Activated CD4-positive, alpha-beta T cell treated with anti-CD3 and anti-CD28 coated beads for 24 hours (primary cell): ENCODE measurements at places on chromosomes 2 and 18.

GRCh38 chr18:48328473-48329210 lies 80.5 kb downstream of the ZBTB7C start:
- no peak for DNase-seq

DNA sequence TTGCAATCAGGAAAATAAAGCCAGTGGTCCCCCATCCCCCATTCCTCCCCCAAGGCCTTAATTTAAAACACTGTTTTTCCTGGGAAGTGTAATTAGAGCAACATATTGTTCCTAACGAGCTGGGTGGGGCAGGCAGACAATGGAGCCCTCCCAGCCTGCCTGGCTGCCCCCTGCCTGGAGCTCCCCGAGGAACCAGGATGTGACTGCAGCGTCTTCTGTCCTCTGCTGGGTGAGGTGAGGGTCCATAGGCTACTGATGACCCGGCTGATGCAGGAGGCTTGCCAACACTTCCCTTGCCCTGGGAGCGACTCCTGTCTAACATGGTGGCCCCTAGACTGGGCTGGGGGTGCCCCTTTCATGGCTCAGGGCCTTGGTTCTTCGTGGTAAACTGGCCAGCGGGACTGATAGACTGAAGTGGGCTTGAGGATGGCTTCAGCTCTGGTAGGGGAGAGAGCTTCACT lies 152.4 kb downstream of the DYSF start:
- no peak for DNase-seq

DNA sequence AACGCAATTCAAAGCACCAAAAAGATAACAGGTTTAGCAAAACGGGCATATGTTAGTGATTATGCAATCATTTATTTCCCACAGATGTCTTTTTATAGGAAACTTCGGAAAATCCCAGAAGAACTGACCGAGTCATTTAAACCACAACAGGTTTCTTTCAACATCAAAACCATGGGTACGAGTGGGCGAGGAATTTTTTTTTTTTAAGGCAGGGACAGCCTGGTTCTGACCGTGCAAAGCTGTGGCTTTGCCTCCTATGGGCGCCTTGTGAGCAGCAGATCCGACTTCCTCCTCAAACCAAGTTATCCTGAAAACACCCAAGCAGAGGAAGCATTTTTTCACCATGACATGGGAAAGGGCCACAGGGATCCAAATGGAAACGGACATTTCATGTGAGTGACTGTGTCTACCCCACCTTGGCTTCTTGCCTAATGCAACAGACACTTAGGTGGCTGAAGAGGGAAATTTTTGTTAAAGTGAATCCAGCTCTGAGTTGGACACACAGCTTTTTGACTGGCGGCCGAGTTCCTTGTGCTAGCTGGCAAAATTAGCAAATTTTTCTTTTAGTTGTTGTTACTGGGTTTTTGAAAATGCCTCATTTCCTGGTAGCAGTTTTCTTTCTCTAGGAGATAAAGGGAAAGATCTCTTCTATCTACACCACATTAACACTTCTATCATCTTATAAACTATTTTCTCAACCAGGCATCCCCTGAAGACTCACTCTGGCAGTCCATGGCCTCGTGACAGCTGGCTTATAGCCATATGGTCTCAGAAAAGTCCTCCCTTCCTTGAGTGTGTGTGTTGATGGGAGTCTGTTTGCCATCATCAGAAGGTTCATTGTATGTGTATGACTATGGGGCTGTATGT lies 487.4 kb upstream of the ZEB2 start:
- DNase-seq, result no peak

DNA sequence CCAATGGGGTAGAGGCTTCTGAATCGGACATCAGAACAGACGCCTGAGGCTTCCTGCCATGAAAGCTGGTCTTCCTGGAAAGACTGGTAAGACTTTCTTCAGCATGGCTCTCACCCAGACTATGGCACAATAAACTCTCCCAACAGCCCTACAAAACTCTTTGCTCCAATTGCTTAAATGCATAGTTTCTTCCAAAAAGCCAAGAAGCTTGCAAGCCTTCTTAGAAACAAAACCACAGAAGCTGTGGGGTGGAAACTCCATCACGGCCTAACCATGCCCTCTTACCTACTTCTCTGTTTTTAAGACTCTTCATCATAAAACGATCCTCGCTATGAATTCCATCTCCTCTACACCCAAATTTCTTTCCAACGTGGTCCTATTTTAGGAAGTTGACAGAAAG lies 48.2 kb downstream of the PAX8 start:
- no peak for DNase-seq

- no peak for DNase-seq
Measured at GRCh38 chr2:109680523-109681297, 66.5 kb downstream of the SOWAHC start.

DNA sequence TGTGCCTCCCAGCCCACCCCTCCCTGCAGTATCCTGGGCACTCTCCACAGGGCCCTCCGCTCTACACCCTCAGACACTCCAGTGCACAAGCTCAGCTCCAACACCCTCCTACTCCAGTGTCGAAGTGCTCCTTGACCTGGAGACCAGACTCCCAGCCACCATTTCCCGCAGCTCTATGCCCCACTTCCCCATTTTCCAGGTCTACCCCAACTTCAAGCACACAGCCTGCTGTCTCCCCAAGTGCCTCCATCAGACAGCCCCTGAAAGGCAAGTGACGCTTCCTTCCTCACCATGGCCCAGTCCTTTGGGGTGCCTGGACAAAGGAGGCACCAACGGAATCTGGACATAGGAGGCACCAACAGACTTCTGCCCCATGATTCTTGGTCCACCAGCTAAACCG lies 7.2 kb downstream of the PASK start:
- DNase-seq, result no peak

GRCh38 chr2:31294196-31294595 lies 60.2 kb downstream of the EHD3 start:
- no peak for DNase-seq

DNA sequence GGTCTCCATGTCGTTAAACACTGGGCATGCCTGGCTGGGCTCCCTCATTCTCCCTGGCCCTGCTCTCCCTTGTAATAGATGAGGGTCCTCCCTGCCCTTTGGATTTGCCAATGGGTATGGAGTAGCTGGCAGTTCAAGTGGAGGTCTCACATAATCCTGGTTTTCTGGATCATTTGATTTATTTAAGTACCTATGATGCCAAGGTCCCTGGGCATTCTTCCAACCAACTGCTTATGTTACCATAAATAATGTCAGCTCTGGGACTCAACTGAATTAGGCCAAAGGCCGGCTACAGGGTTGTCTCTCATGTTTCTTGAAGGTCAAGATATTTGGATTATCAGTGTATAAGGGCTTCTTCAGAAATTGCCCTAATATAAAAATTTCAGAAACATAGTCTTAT lies 104.9 kb upstream of the LYPD6 start:
- DNase-seq, result no peak

- DNase-seq, result no peak
Measured at GRCh38 chr2:33366473-33366872, 110.0 kb upstream of the RASGRP3 start.

GRCh38 chr18:74916773-74917393 lies 292.1 kb downstream of the PTGR3 start:
- no peak for DNase-seq

DNA sequence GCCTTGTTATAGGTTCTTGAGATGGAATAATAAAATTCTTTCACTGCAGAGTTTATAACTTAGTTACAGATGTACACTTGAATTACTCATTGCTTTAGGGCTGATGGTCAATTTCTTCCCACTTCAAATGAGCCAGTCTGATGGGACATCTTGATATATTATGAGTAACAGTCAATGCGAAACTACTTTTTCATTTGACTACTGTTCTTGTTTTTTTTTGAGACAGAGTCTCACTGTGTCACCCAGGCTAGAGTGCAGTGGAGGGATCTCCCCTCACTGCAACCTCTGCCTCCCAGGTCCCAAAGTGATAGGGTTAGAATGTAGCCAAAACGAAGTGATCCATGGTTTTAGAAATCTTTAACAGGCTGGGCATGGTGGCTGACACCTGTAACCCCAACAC lies 57.1 kb downstream of the ST3GAL5 start:
- DNase-seq, result no peak

DNA sequence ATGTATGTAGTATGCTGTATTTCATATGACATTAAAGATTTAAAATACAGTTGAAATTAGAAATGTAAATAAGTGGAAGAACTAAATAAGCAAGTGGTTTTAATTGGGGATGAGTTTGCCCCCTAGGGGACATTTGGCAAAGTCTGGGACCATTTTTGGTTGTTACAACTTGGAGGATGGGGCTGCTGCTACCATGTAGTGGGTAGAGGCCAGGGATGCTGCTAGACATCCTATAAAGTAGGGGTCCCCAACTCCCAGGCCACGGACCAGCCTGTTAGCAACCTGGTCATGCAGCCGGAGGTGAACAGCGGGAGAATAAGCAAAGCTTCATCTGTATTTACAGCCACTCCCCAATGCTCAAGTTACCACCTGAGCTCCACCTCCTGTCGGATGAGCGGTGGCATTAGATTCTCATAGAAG lies 27.9 kb upstream of the ASNSD1 start:
- DNase-seq, result no peak

DNA sequence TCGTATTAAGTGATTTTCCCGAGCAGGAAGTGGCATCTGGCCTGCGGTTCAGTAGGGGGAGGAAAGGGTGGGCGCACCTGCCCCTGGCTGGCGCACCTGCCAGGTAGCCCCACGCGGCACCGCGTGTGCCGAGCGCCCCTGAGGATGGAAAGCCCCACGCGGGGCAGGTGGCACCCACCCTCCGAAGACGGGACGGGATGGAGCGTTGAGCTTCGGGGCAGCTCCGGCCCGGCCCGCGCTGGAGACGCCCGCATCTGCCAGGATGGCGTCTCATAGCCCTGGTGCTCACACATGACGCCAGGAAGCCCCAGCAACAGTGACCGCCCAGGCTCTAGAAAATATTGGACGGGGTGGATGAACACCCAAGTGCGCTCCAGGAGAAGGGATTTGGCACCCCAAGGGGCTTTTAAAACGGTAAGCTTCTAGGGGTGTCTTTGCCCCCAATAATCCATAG lies 2.5 kb upstream of the NFATC1 start:
- no peak for DNase-seq

DNA sequence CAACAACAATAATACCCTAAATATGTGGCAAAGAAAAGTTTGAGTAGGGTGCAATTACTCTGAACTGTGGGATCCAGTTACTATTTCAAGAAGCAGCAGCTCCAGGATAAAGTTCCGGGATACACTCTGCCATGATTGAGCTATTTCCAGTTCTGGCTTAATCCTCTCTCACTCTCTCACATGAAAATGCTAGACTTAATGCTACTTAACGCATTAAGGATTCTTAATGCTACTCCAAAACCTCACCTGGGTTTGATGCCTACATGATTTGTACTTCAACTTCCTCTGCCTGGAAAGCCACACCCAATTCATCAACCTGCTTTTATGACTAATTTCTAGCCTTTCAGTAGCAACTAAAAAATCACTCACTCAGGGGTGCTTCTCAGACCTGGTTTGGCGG lies 151.1 kb upstream of the HNMT start:
- DNase-seq, result no peak

GRCh38 chr18:68948622-68949021 lies 150.7 kb downstream of the CCDC102B start:
- no peak for DNase-seq

DNA sequence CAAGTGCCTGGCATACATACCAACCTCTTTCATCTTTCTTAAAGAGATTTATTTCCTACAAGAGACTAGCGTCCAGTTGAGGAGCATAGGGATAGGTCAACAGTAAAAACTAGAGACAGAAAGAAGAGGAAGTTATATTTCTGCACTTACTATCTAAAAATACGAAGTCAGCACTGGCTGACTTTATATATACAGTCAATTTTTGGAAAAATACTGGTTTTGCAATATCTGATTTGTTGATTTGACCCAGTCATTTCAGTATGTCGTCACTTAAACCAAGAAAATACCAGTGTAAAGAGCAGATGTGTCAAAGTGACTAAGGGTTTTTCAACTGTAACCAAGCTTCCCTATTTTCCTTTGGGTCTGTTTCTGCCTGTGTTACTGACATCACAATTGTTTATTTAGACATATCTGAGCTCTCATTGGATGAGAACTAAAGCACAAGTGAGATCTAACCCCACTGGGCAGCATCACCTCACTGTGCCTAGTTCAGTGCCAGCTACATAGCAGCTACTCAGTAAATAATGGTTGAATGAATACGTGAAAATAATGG lies 23.0 kb downstream of the CYTIP start:
- no peak for DNase-seq

GRCh38 chr2:231800493-231801091 lies 14.3 kb downstream of the COPS7B start:
- peak; percentile 15 for DNase-seq

GRCh38 chr18:13216711-13217465 lies 1.7 kb upstream of the LDLRAD4 start:
- DNase-seq, result no peak

GRCh38 chr2:218168635-218169462 lies 2.1 kb upstream of the CXCR1 start:
- peak; percentile 59 for DNase-seq

GRCh38 chr2:188675391-188676009 lies 298.7 kb upstream of the COL3A1 start:
- DNase-seq, result no peak

GRCh38 chr2:233400341-233400740 lies 46.0 kb downstream of the DGKD start:
- no peak for DNase-seq

DNA sequence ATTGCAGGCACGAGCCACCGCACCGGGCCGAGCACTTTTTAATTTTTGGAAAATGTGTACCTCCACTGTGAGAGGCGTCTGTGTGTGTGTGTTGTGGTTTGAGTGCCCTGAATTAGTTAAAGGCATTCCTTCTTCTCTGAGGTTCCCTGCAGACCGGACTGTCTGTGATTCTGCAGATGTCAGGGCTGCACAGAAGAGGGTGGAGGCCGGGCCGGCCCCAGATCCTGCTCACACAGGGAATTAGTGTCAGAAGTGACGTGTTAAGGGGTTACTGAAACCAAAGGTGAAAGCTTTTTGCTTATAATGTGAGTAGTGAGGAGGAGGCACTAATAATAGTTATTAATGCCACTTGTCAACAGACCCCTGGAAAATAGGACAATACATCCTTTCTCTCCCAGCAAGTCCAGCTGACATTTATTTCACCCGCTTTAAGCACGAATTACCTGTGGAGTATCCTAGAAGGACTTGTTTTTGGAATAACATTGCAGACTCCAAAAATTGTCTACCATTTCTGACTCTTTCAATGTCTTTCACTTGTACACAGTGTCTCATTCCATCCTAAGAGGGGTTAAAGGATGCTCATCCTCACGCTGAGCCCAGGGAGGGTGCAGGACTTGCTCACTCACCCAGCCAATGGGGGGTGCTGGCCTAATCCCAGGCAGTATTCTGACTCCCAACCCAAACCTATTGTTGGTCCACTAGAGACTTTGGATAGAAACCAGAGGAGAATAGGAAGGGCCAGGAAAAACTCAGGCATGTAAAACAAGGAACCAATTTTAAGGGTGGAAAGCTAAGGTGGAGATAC lies 16.2 kb downstream of the ARHGAP25 start:
- no peak for DNase-seq
